Adrenal gland (tissue), 19 donors: ENCODE measurements at places on chromosomes 4 and X. TPM values are rescaled to one million over a fixed set of nuclear protein-coding genes. Genes with fewer than 3 reads are reported as not detected.

Gene ARHGAP6
- total RNA-seq = 3.0 TPM

Gene P2RY8
- total RNA-seq = 2.8 TPM

Gene RNF150
- total RNA-seq = 63.2 TPM

Gene BST1
- total RNA-seq = 5.2 TPM

Gene AFF2
- 17.9 TPM for total RNA-seq

Gene PLAC1
- not detected for total RNA-seq

Gene TKTL1
- 0.50 TPM for total RNA-seq

Gene EPHA5
- total RNA-seq = not detected

Gene MAGEB1
- not detected for total RNA-seq

Gene PRICKLE3
- 6.3 TPM for total RNA-seq

Gene LRP2BP
- 1.8 TPM for total RNA-seq

Gene CLIC2
- 12.5 TPM for total RNA-seq

Gene RAB9B
- total RNA-seq = 0.09 TPM

Gene APLN
- 5.5 TPM for total RNA-seq

Gene TXK
- 4.5 TPM for total RNA-seq

Gene ARR3
- total RNA-seq = not detected

Gene CYLC1
- total RNA-seq = not detected

Gene COL25A1
- 1.6 TPM for total RNA-seq

Gene MAGEA2
- not detected for total RNA-seq

Gene PAGE5
- not detected for total RNA-seq

Gene RXFP1
- total RNA-seq = 11.4 TPM

Gene SULT1E1
- 52.9 TPM for total RNA-seq

Gene SAGE1
- total RNA-seq = not detected

Gene CXXC4
- 0.17 TPM for total RNA-seq

Gene ERCC6L
- not detected for total RNA-seq

Gene LONRF3
- total RNA-seq = 9.8 TPM

Gene HELT
- total RNA-seq = not detected

Gene SSX3
- total RNA-seq = not detected

Gene RPL36A
- 711 TPM for total RNA-seq

Gene KLHL13
- 13.7 TPM for total RNA-seq

Gene SPANXC
- not detected for total RNA-seq

Gene ATRX
- total RNA-seq = 67.6 TPM

Gene SPANXB1
- not detected for total RNA-seq

Gene INPP4B
- total RNA-seq = 9.4 TPM

Gene S100P
- not detected for total RNA-seq

Gene FRMD7
- not detected for total RNA-seq

Gene CXCL10
- total RNA-seq = not detected

Gene NUP62CL
- total RNA-seq = 8.0 TPM

Gene INTU
- total RNA-seq = 4.2 TPM

Gene HMGN5
- 11.3 TPM for total RNA-seq

Gene PPA2
- 123 TPM for total RNA-seq

Gene NUDT11
- total RNA-seq = 0.12 TPM

Gene KCTD8
- 2.0 TPM for total RNA-seq

Gene PLXNB3
- 47.8 TPM for total RNA-seq

Gene EVC2
- total RNA-seq = 0.77 TPM

Gene CXorf65
- not detected for total RNA-seq

Gene IGFBP7
- 1,209 TPM for total RNA-seq

Gene AIMP1
- 11.0 TPM for total RNA-seq

Gene ABCG2
- total RNA-seq = 16.9 TPM

Gene RHOXF1
- 1.1 TPM for total RNA-seq

Gene ARHGAP4
- total RNA-seq = 67.8 TPM
